ENCODE measurements at places on chromosomes 4 and X. TPM values are rescaled to one million over a fixed set of nuclear protein-coding genes. Genes with fewer than 3 reads are reported as not detected.
A peak's percentile ranks its signal among the peaks of the same experiment; 100 is the strongest.

The IGSF1 gene
- total RNA-seq: 0.34 TPM

The GPM6B gene
- total RNA-seq: 44.1 TPM

The CSAG1 gene
- total RNA-seq: not detected

The FOXR2 gene
- total RNA-seq: not detected

The MAGEA10 gene
- total RNA-seq: not detected

The CLTRN gene
- not detected for total RNA-seq

The CLDN22 gene
- total RNA-seq: not detected

The BTK gene
- total RNA-seq: 1.3 TPM

The AFM gene
- not detected for total RNA-seq

The IL2RG gene
- 3.3 TPM for total RNA-seq

The CXCL11 gene
- not detected for total RNA-seq

- DNase-seq: no peak
These were observed 30.9 kb downstream of the MCUB start for GRCh38 chr4:109590905-109591304.

DNA sequence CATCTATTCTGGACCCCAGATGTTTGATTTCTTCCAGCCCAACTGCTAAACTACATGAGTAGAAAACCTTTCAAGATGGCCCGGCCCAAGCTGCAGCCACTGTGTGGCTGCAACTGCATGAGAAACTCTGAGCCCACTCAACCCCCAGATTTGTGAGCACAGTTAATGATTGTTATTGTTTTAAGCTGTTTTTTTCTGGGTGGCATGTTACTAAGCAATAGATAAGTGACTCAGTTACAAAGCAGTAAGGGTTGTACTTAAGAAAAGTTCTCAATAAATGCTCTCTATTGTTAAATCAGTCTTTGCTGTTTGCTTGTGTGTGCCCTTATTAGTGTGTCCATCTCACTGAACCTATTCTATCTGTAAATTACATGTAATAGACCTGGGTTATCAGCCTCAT, 51.8 kb downstream of the GC start:
- DNase-seq: no peak

- no peak for DNase-seq
These were observed 381.5 kb downstream of the FBXW7 start for GRCh38 chr4:152154433-152154832.

GRCh38 chr4:3722446-3723231, 43.5 kb upstream of the ADRA2C start:
- DNase-seq: no peak

- DNase-seq: no peak
These were observed 211.6 kb downstream of the PARM1 start for GRCh38 chr4:75144475-75144874.

GRCh38 chr4:20432088-20432487, 180.4 kb downstream of the SLIT2 start:
- DNase-seq: no peak

GRCh38 chr4:1541449-1542225, 135.4 kb upstream of the NKX1-1 start:
- DNase-seq: peak; percentile 28

- no peak for DNase-seq
These were observed 109.6 kb downstream of the EFNB1 start for GRCh38 chrX:68938244-68939004.

GRCh38 chr4:107760281-107760947, 40.4 kb upstream of the PAPSS1 start:
- no peak for DNase-seq

DNA sequence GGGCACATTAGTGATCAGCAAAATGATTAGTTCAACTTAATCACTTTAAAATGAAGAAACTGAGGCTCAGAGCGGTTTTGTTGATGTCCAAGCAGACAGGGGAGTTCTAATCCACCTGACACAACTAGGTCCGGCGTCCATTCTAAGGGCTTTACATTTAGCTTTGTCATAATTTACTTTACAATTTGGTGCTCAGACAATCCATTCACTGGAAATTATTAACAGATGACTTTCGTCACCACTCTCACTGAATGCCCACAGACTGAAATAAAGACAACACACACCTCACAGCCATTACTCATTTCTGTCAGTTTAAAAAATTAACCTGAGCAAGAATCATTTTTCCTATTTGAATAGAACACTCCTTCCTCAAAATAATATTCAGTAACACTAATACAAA, 10.8 kb downstream of the NR3C2 start:
- no peak for DNase-seq

GRCh38 chr4:113641025-113641431, 120.5 kb downstream of the CAMK2D start:
- no peak for DNase-seq

DNA sequence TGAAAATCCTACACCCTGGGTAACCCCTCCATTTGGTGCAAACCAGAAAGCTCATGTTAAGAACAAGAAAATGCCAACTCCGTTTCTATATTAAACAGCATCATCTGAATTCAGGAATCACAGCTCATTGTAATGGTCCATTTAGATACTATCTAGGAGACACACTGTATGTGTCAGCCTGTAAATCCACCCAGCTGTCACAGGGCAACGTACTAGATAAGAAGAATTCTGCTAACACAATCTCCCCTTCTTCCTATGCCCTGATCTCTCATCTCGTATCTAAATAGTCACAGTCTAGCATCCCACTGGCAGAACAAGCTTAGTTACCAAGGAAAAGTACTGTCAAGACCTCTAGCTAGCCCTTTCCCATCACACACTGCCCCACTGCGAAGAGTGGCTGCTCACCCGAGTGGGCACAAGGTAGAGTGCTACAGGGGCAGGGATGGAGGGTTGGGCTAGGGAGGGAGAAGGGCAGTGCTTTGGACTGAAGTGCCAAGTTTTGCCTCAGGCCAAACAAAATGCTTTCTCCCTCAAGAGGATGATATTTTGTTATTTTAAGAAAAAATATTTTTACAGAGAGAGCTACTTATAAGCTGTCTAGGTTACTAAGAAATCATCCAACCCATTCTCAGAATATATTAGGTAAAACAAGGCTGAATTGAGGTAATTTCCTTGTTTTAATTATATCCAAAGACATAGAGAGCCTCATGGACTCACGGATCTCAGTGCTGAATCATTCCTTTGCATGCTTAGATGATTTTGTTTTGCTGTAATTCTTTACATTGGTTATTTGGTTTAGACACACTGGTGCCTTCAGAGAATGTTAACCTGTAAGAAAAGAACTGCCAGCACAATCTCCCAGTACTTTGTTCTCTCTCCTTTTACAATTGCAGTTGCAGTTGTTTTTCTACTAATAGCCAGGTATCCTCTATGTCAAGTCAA, 196.6 kb downstream of the PRDM5 start:
- DNase-seq: no peak

- DNase-seq: no peak
These were observed 100.5 kb upstream of the SMAD1 start for GRCh38 chr4:145381163-145381562.

DNA sequence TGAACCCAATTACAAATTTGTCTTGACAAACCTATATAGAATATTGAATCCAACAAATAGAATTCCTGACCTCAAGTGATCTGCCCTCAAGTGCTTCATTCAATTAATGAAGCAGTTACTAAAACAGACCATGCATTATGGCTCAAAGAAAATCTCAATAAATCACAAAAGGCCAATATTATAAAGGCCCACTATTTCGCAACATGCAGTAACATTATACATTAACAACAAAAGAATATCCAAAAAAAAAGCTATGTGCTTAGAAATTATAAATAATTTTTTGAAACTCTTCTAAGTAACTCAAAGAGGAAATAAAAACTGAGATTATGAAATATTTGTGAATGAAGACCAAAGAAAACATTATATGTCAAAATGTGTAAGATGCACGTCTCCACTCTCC, 177.7 kb downstream of the ZNF674 start:
- no peak for DNase-seq

DNA sequence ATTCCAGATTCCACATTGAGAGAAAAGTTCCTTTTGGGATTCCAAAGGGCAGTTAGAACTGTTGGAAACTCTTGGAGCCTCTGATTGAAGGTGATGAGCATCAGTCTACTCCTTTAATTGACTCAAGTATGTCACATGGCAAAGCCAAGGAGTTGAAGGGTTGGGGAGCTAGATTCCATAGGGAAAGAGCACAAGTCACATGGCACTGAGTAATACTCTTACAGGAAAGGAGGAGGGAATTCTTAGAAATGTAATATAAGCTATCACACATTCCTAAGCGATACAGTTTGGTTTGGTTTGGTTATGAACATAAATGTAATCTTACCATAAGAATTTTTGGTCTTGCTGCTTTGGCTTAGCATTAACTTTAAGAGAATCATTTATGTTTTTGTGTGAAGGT, 15.7 kb downstream of the SPCS3 start:
- no peak for DNase-seq

DNA sequence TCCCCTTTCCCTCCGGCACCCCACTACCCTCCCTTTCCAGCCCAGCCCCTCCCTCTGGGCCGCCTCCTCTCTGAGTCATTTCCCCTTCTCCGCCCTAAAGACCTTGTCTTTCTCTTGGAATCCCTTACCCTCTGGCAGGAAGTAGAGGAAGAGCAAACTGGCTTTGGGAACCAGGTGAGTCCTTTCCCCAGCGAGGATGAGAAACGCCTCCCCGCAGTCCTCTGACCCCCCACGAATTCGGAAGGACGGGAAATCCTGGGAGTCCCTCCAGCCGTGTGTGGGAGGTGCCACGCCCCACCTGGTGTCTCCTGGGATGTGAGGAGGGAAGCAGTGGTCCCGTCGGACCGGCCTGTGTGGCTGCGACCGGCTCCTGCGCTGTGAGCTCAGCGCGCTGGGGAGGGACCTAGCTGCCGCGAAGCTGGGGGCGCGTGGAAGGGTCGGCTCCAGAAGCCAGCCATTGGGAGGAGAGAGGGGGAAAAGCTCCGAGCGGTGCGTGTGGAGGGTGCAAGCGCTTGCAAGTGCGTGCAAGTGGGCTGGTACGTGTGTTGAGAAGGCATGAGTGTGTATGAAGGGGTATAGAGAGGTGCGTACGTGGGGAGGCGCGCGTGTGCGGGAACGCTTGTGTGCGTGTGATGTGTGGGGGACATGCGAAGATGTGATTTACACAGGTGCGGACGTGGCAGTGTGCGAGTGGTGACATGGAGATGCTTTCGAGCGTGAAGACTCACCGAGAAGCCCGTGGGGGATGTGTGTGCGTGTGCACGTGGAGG, 46.3 kb downstream of the TEX13B start:
- DNase-seq: no peak

GRCh38 chrX:48045410-48046311, 25.8 kb downstream of the ZNF630 start:
- peak; percentile 74 for DNase-seq

GRCh38 chr4:39312816-39313215, 53.3 kb downstream of the RFC1 start:
- no peak for DNase-seq

- no peak for DNase-seq
These were observed 98.2 kb downstream of the ARHGAP10 start for GRCh38 chr4:147830102-147830463.

GRCh38 chr4:3307891-3308575, 15.2 kb downstream of the RGS12 start:
- no peak for DNase-seq

DNA sequence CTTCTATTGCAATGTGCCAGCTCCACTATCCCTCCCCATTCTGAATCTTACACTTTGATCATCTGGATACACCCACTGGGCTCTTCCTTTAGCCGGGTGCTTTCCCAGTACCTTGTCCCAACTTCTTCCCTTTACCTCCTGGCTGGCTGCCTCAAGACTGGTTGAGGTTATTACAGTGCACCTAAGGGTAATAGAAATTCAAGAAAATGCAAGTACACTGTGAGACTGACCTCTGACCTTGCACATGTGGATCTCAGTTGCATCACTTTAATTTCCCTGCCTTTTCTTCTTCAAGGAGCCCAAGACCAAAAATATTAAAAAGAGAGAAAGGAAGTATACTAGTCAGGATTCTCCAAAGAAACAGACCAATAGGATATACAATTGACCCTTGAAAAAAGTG, 53.9 kb upstream of the NOCT start:
- DNase-seq: no peak

DNA sequence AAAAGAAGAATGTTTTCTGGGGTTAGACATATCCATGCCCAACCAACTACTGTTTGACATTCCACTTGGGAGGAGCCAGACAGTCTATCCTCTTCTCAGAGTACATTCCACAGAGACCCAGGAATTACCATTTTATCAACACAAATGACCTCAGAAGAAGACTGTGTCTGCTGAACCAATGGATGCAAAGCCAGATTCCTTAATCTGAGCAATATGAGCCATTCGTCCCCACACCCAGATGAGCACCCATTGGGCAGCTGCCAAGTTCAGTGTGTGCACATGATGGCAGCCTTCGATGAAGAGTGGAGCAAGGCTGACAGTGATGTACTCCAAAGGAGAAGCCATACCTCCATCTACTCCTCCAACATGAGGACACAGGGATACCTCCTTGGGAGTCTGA, 111.3 kb downstream of the ZNF674 start:
- DNase-seq: no peak

DNA sequence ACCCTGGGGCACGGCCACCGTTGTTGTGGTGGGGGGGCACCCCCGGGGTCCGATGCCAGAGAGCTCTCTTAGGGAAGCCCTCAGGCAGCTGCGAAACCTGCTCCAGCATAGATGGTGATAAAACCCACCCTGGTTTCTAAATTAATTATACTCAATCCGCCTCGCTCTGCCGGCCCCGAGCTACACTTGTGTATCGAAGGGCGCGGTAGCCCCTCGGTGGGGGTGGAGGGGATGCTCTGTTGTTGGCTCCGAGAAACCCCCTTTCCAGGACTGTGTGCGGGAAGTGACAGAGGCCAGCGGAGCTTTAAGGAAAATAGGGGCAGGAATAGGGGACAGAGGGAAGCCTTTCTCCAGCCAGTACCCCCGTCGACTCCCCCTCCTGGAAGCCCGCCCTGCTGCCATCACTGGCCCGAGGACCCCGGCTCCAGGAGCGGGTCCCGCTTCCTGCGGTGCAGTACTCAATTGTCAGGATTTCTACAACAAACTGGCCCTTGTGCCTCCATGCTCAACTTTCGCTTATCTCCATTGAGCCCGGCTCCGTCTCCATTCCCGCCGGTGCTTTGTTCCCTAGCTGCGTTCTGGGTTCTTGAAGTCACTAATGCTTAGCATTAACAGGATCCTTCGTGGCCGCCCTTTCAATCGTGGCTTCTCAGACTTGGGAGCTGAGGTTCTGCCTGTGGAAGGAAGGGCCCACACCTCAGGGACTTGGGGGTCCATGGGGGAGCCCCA, 408.2 kb downstream of the BCOR start:
- DNase-seq: no peak

Measured in uterus (tissue), 4 donors.